ENCODE measurements at places on chromosomes 2 and 18.

DNA sequence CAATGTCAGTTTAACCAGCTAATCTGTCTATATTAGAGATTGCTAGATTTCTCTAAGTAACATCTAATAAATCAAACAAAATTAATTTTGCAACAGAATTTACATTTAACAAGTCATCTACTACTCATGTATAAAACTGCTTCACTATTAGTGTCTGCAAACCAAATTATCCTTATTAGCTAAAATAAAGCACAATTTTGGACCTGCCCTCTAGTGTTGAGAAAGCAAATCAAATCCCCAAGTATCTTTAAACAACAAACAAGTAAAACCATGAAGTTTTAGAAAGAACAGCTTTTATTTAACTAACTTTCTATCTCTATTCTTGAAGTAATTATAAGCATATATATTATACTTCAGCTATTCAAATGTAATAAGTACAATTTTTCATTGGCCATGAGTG is 113.1 kb upstream of the SP3 start:
- DNase-seq, result no peak

DNA sequence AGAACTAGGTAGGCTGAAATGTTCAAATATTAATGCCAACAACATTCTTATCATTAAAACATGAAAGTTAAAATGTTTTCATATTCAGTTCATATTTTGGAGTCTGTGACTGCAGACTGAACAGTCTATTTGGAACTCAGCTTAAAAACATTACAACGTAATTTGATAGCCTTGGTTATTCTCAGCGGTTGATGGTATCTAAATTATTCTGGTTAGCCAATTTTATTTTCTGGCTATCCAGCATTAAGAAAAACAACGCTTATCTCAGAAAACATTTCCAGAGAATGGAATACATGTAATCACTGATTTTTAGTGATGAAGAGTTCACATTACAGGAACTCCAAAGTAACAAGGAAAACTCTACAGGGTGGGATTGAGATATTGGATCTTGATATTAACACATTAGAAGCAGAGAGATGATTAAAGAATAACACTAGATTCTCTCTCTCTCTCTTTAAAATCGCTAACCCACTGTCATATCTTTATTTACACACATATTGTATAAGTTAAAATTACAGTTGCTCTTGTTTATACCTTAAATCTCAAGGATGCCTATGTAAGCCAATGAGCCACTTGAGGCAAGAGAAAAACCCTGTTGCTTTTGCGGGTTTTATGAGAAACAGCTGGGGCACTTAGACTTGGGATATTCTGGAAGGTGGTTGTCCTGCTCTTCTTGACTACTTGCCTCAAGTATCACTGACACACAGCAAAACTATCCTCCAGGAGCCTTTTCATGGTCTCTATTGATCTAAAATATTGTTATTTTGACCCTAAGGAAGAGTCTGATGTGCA is 84.9 kb downstream of the ICOS start:
- no peak for DNase-seq

- no peak for DNase-seq
These were observed 29.8 kb downstream of the EPC2 start for GRCh38 chr2:148674063-148675020.

DNA sequence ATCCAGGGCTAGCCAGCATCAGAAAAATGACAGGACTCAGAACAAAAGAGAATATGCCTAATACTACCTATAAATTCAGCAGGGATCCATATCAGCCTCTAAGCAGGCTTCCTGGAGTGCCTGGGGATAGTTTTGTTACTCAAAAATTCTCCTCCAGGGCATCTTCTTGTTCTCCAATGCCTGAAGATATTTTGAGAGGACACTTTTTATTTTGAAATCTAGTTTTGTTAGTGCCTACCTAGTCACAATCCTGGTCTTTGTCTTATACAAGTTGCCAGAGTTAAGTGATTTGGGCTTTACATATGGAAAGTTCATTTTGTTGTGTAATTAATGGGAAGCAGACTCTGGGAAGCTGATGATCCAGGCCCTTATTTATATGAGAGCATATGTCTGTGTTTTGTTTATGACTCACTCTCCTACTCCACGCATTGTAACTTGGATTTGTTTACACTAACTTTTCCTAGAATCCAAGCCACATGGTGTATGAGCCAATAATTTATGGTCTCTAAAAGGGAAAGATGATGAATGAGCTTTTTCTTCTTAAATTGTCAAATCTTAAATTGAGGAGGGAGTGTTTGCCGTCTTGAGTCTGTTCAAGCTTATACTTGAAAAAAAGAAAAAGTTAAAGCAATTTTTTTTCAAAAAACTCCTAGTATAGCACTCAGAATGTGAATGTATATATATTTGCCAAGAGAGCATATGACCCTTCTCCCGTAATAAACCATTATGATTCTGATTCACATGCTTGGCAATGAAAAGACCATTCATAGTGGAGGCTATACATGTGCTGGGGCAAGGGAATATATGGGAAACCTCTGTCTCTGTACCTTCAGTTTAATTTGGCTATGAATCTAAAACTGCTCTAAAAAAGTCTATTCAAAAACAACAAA is 370.3 kb downstream of the SETBP1 start:
- no peak for DNase-seq

GRCh38 chr2:8438476-8438875 is 243.4 kb upstream of the ID2 start:
- no peak for DNase-seq

DNA sequence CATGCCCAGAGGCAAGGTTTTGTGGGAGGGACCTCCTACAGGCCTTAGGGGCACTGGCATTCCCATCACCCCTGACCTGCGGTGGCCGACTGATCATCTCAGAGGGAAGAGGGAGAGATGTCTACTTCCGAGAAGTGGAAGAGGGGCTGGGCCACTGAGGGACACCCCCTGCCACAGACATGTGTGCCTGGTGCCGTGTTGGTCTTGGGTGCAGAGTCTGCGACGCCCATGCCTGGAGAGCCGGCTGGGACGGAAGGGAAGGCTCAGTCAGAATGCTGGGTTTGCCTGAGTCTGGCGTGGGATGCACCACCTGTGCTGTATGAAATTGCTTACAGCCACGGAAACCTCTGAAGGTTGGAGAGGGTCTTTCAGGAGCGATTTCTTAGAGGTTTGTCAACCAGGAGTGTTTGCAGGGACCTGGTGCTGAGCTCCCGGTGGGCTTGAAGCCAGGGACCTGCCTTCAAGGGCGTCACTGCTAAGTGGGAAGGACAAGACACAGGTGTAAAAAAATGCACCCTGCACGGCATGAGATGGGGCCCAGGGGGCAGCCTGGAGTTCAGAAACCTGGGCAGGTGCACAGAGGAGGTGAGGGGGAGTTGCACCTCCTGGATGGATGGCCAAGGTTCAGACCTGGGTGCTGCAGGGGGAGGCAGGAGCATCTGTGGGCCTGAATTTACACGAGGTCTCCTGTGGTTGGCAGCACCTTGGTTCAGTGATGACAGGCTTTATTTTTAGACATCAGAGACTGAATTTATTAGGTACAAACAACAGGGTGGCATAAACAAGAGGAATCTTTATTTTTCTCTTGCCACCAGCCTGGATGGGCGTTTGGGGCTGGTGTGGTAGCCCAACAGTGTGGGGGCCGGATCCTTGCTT is 100.3 kb downstream of the CTIF start:
- no peak for DNase-seq

DNA sequence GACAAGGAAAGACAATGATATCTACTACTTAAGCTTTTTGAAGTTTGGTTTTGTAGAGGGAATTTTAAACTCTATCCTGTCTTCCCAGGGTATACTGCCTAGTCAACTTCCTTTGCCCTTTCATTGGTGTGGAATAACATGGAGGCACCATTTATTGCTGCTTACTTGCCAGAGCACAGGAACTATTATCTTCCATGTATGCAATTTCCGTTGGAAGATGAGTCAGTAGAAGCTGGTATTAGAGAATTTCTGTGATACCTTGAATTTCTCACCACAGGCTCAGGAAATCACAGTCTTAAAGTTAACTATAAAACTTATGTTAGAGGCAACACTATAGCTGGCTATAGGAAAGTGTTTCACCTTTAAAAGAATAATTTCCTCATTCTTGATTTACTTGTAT is 40.9 kb upstream of the RGPD4 start:
- no peak for DNase-seq

GRCh38 chr2:175363699-175364098 is 182.2 kb upstream of the ATP5MC3 start:
- no peak for DNase-seq
